Fibroblast of skin of right quadriceps (primary cell): ENCODE measurements at places on chromosomes 4 and X.

DNA sequence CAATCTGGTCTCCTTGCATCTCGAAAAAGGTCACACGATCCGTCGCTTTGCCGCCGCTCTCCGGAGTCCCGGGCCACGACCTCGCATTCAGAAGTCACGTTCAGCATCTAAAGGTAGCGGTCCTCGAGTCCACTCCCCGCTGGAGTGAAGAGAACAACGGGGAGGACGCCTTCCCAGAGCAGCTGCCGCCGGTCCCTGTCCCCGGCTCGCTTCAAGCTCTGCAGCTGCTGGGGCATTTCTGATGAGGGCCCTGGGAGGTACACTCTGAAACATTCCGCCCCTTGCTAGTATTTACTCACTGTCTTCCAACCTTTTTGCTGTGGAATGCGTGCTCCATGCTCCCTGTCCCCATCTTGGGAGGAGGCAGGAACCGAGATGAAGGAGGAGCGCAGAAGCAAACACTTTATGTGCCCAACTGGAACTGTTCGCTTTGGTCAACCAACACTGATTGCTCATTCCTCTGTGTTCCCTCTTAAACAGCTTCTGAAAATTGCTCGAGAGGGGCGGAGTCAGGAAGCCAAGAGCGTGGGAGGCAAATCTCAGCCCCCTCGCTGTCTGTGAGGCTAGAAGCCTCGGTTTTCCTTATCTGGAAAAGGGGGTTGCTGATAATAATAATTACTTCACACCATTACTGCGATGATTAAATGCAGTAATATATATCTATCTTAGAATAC, 6.4 kb upstream of the VAMP7 start:
- no peak for DNase-seq

GRCh38 chr4:663046-663437, 11.0 kb downstream of the ATP5ME start:
- no peak for DNase-seq

GRCh38 chrX:4935401-4935800, 1222.0 kb upstream of the PRKX start:
- no peak for DNase-seq

GRCh38 chr4:187827631-187828030, 167.9 kb upstream of the ZFP42 start:
- DNase-seq = no peak

- DNase-seq = no peak
Measured at GRCh38 chrX:119095936-119096335, 23.1 kb downstream of the CT47C1 start.

GRCh38 chr4:26885912-26886274, 25.3 kb downstream of the STIM2 start:
- DNase-seq = no peak

GRCh38 chrX:74372272-74372671, 49.0 kb upstream of the SLC16A2 start:
- no peak for DNase-seq

DNA sequence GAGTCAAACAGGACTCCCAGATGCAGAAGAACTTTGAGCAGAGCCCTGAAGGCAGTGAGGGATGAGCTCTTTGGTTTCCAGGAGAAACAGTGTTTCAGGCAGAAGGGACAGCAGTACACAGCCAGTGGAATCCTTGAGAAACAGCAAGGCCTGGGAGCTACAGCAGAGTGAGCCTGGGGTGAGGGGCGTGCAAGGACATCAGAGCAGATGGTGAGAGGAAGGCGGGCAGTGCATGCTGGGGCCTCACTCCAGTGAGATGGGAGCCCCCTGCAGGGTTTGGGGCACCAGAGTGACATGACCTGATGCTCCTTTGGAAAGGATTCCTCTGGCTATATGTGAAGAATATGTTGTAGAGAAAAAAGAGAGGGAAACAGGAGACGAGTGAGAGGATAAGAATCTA, 98.1 kb upstream of the EGFL6 start:
- no peak for DNase-seq

- DNase-seq = no peak
Measured at GRCh38 chr4:62204136-62204535, 1004.0 kb downstream of the ADGRL3 start.

DNA sequence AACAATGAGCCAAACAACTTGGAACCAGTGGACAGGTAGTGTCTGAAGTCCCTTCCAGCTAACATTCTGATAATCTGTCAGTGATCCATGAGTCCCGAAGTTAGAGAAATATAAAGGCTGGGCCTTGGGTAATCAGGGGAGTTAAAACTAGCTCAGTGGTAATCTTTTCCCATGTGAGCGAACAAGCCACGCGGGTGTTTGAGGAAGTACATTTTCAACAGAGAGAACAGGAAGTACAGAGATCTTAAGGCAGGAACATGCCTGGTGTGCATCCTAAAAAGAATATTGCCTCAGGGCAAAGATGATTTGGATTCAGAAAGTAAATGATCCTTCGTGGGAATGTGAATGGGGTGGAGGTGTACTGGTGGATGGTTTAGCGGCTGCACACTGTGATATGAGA, 42.9 kb downstream of the FNIP2 start:
- no peak for DNase-seq

GRCh38 chr4:77355731-77356130, 198.7 kb downstream of the CCNG2 start:
- no peak for DNase-seq

GRCh38 chrX:119442286-119442685, 26.0 kb upstream of the SLC25A5 start:
- DNase-seq = no peak

- DNase-seq = peak; percentile 69
Measured at GRCh38 chrX:3134316-3134945, 93.2 kb downstream of the ARSF start.

DNA sequence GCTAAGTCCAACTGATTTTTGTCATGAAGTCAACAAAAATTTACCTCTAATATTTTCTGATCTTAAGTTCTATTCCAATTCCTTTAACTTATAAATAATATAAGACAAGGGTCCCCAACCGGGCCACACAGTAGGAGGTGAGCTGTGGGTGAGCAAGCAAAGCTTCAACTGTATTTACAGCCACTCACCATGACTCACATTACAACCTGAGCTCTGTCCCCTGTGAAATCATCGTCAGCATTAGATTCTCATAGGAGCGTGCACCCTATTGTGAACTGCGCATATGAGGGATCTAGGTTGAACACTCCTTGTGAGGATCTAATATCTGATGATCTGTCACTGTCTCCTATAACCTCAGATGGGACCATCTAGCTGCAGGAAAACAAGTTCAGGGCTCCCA, 227.4 kb downstream of the MAPK10 start:
- DNase-seq = no peak

GRCh38 chr4:146176891-146177290, 1.4 kb downstream of the LSM6 start:
- DNase-seq = no peak

DNA sequence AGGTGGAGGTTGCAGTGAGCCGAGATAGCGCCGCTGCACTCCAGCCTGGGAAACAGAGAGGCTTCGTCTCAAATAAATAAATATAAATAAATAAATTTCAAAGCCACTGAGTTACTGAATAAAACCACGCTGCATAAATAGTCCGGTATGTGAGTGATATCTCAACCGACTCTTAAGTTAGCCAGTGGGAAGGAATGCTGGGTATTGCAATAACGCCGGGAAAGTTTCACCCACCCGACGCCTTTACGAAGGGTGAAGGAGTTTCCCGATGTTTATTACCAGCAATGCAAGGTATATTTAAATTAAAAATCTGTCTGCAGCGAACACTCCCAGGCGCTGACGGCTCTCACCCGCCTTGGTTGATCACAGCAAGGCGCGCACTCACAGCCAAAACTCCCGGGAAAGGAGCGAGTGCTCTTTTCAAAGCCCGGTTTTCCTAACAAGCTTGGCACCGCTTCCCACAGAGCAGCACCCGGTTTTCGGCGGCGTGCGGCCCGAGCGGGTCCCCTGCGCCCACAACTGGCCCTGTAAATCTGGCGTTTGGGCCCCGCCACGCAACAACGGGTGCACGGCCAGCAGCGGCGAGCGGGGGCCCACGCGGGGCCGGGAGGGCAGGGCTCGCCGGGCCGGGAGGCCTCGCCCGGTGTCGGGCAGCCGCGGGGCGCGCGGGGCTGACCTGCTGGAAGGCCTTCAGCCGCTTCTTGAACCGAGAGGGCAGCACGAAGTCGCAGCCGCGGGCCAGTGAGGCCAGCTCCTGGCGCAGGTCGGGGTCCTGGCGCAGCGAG, 13.7 kb downstream of the PPP2R3B start:
- peak; percentile 45 for DNase-seq
